ENCODE measurements at places on chromosomes 11 and 22. TPM values are rescaled to one million over a fixed set of nuclear protein-coding genes. Genes with fewer than 3 reads are reported as not detected.

DNA sequence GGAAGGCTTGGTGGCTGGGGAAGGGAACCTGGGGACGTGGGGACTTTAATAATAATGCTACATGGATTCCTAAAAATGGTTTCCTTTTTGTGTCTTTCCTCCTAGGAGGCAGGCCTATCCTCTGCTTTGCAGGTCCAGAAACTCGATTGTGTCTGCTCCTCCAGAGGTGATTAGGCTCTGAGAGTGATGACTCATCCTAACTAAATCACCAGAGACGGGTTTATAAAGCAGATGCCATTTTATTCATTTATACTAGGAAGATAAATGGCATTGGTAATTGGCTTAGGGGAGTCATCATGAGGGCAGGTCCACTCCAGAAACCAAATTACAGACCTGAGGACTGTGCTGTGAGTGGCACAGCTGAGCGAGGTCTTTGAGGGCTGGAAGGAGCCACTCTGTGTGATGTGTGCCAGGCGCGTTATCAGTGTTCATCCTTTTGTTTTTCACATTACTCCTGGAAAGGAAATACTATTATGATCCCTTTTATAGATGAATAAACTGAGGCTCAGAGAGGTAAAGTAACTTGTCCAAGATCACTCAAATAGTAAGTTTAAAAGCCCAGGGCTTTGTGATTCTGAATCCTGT is 7.1 kb downstream of the NLRX1 start:
- no peak overlapping the region for H3K27ac ChIP-seq
- H3K4me3 ChIP-seq = no peak overlapping the region
- no peaks in the 10 kb centered on the region for H3K27me3 ChIP-seq
- H3K36me3 ChIP-seq = no peaks in the 10 kb centered on the region
- H3K4me1 ChIP-seq = peaks cover 3% of the 10 kb centered on the region
- no peak for DNase-seq

DNA sequence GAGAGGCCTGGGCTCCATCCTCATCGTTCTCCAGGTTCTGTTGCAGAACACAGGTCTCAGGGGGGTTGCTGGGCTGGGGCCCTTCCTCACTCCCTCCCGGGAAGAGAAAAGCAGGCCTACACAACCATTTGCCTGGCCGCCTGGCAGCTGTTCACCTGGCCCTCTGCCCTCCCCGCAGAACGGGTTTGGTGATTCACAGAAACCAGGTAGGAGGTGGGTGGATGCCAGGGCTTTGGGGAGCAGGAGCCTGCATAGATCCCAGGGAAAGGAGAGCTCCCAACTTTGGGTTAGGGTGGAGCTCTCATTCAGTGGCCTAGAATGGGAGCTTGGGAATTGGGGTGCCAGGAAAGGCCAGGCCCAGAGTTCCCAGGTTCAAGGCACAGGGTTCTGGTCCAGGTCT is 995 bp downstream of the TMEM134 start:
- H3K4me3 ChIP-seq = peak overlapping the region; percentile 92
- peaks cover 20% of the 10 kb centered on the region for H3K4me1 ChIP-seq
- H3K27me3 ChIP-seq = no peaks in the 10 kb centered on the region
- DNase-seq = no peak
- peak overlapping the region; percentile 93 for H3K27ac ChIP-seq

- H3K4me3 ChIP-seq = no peak overlapping the region
- H3K27me3 ChIP-seq = peaks cover 32% of the 10 kb centered on the region
- no peak overlapping the region for H3K27ac ChIP-seq
- DNase-seq = no peak
Observed at GRCh38 chr11:7115780-7116179, 27.0 kb downstream of the RBMXL2 start.

- H3K36me3 ChIP-seq = peaks cover 4% of the 10 kb centered on the region
- no peak overlapping the region for H3K4me3 ChIP-seq
- H3K27ac ChIP-seq = peak overlapping the region; percentile 93
- no peaks in the 10 kb centered on the region for H3K27me3 ChIP-seq
- no peak for DNase-seq
- H3K4me1 ChIP-seq = peaks cover 56% of the 10 kb centered on the region
Observed at GRCh38 chr11:85756401-85757200, 54.3 kb downstream of the SYTL2 start.

P2RX3 gene
- total RNA-seq = not detected

RAC2 gene
- 297 TPM for total RNA-seq

SORL1 gene
- total RNA-seq = 273 TPM

Data from T-helper 17 cell (primary cell).